CD8-positive, alpha-beta memory T cell (primary cell): ENCODE measurements at places on chromosomes 11 and 22.

GRCh38 chr11:37841016-37841415 is 1243.0 kb upstream of the RAG2 start:
- no peak for DNase-seq

- no peak for DNase-seq
Measured at GRCh38 chr11:119339589-119340334, 921 bp downstream of the C1QTNF5 start.

- DNase-seq, result peak; percentile 49
Measured at GRCh38 chr22:37241351-37242142, 2.5 kb downstream of the RAC2 start.

- DNase-seq, result no peak
Measured at GRCh38 chr11:4482445-4482844, at the start of gene OR52K1. Gene OR52K1, plus strand, starts transcription at chr11:4482646. Its CDS starts 6,255 bp downstream, at chr11:4488901.

DNA sequence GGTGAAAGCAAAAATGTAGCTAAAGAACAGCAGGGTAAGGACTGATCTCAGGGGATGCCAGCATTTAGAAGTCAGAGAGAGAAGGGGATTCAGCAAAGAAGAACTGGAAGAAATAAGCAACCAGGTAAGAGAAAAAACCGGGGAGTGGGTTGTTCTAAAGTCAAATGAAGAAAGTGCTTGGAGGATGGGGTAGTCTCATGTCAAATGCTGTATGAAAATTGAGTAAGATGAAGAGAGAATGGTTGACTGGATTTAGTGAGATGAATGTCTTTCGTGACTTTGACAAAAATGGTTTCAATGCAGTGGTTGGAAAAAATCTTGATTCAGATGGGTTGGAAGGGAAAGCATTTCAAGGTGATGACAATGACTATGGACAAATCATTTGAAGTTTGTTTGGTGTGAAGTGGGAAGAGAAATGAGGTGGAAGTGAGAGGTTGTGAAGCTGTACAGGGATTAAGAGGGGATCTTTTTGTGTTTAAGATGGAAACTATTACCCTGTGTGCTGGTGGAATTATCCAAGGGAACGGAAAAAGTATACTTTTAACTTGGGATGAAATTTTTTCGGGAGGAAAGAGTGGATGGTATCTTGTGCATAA is 484.0 kb downstream of the ETS1 start:
- DNase-seq, result no peak

- no peak for DNase-seq
Measured at GRCh38 chr11:12086271-12087074, 23.9 kb upstream of the MICAL2 start.

- DNase-seq, result no peak
Measured at GRCh38 chr11:66015936-66016792, 4.4 kb downstream of the CST6 start.

GRCh38 chr11:44819346-44819745 is 92.6 kb downstream of the TSPAN18 start:
- no peak for DNase-seq

DNA sequence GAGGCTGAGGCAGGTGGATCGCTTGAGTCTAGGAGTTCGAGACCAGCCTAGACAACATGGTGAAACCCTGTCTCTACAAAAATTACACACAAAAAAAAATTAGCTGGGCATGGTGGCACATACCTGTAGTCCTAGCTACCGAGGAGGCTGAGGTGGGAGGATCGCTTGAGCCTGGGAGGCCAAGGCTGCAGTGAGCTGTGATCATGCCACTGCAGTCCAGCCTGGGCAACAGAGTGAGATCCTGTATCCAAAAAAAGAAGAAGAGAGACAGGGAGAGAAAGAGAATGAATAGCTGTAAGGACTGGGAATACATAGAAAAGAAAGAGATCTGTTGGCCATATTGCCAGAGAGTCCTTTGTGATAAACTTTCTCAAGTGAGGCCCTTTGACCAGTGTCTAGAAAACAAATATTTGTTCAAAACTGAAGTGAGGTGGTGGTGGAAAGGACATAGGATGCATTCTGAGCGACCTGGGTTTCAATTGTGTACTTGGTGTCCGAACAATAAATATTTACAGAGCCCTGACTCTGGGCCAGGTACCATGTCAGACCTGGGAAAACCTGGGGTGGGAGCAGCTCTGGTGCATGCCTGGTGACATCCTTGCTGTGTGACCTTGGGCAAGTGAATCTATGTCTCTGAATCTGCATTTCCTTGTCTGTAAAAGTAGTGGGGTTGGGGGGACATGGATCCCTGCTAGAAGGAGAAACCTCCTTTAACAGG is 89.6 kb upstream of the CRYBB3 start:
- DNase-seq, result no peak

DNA sequence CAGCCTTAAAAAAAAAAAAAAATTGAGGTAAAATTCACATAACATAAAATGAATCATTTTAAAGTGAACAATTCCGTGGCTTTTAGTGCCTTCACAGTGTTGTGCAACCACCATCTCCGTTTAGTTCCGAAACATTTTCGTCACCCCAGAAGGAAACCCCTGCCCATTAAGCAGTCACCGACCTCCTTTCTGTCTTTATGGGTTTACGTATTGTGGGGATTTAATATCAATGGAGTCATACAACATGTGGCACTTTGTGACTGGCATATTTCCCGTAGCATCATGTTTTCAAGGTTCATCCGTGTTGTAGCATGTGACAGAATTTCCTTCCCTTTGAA is 65.5 kb downstream of the BCR start:
- DNase-seq, result no peak

DNA sequence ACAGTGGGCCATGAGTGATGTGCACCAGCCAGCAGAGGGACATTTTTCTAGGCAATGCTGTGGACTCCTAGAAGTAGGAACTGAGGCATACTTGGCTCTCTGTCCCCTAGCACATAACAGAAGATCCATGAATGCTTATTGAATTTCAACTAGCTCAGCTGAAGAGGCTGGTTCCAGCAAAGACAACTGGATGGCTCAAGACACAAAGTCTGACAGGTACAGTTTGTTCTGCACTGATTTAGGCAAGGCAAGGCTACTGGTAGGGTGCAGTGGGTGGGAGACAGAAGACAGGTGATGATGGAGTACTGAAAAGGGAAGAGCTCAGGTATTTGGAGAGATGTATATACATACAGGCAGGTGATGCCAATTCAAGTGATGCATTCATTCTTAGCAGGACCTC is 72.4 kb upstream of the USP47 start:
- DNase-seq, result no peak

DNA sequence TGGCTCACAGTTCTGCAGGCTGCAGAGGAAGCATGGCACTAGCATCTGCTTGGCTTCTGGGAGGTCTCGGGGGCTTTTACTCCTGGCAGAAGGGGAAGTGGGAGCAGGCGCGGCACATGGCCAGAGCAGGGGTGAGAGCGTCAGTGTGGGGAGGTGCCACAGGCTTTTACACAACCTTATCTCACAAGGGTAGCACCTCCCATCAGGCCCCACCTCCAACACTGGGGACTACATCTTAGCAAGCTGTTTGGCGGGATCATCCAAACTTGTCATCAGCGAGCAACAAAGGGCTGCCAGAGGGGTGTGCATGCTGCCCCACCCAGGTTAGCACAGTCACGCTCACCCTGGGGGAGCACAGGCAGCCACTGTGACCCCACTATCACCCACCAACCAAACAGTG is 18.9 kb upstream of the YPEL1 start:
- DNase-seq, result no peak

GRCh38 chr11:48005831-48006270 is 25.5 kb downstream of the PTPRJ start:
- DNase-seq, result no peak

- DNase-seq, result no peak
Measured at GRCh38 chr11:126157326-126158030, 54.0 kb downstream of the RPUSD4 start.

DNA sequence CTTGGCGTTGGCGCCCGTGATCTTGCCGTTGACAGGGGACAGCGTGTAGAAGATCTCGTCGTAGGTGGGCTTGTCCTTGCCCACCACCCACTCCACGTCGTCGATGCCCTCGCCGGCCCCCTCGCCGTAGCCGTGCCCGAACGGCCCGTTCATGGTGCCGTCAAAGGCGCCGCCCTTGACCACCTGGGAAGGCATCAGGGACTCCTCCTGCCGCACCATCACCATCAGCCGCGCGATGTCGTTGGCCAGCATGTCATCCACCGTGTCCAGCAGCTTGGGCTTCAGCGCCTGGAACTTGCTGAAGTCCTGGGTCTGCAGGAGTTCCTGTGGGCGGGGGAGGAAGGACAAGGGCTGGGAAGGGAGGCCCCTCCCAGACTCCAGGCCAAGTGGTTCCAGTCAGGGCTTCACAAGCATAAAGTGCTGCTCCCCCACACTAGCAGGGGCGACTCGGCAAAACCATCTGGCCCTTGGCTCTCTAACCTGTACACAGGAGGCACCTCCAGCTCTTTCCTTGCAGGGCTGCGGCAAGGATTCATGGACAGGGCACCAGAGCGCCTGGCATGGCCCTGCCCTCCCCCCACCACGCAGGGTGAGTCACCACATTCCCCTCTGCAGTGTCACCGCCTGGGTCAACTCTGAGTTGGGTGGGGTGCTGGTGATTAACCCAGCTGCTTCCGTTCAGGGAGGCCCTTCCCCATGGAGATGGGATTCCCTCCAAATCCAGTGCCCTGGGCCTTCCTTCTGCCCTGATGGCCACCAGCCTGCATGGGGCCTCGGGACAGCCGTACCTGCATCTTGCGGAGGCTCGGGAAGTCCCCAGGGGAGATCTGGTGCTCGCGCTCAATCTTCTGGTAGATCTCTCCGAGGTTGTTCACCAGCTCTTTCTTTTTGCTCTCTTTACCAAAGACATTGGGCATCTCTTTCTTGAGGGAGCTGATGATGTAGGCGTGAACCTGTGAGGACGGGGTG is 10.4 kb upstream of the CDC42BPG start:
- DNase-seq, result no peak

- DNase-seq, result peak; percentile 84
Measured at GRCh38 chr11:1763796-1764661, at the start of gene CTSD. Gene CTSD, minus strand, starts transcription at chr11:1763927. Its CDS starts 68 bp downstream, at chr11:1763859.

DNA sequence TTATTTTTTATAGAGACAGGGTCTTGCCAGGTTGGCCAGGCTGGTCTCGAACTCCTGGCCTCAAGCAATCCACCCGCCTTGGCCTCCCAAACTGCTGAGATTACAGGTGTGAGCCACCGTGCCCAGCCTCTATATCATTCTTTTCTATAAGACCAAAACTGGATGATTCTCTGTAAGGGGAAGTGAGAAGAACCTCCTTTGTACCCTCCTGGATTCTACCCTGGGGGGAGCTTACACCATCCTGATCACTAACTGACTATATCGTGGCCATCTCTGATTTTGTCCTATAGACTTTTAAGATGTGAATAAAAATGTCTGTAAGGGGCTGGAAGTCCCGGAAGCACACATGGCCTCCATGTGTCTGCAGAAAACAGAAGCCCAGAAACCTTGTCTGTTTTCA is 9.1 kb downstream of the PIWIL4 start:
- DNase-seq, result no peak

DNA sequence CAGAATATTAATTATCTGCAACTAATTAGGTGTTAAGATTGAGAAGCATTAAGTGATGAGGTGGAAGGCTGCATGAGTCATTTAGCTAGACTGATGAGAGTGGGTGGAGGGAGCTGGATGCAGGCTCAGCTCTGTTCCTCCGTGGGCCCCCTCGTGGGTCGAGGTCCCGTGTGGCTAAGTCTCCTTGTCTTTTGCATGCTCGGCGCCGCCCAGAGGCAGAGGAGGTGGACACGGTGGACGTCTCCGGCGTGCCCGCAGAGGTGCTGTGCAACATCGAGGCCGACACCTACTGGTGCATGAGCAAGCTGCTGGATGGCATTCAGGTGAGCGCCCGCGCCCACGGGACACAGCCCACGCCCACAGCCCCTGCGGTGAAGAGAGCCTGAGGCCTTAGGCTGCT is 211.6 kb downstream of the TBC1D22A start:
- DNase-seq, result no peak

- no peak for DNase-seq
Measured at GRCh38 chr22:35102663-35103062, 36.7 kb downstream of the ISX start.

- no peak for DNase-seq
Measured at GRCh38 chr11:132714859-132715440, 817.4 kb downstream of the OPCML start.

DNA sequence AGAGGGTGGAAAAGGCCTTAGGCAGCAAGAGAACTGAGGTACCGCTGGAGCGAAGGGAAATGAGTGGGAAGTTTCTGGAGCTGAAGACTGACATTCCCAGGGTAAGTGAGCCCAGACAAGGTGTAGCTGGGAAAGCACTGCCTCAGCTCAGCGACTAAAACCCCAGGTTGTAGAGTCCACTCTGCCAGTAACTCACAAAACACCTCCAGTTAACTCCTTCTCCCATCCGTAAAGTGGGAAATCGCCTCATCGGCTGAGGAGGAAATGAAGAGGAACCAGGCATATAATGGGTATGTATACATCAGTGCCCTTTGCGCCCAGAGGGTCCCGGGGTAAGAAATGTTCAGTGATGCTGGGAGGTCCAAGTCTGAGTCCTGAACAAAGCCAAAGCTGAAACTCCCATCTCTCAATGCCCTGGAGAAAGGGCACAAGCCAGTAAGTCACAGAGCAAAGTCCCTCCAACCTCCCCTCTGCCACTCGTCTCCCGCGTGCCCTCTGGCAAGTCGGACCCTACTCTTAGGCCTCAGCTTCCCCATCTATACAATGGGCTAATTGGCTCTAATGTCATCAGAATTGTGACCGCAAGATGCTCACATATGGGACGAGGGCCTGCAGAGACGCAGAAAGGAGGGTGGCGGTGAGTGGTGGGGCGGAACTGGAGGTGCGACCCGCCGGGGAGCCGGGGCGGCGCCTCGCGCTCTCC is 588 bp downstream of the VPS37C start:
- no peak for DNase-seq

DNA sequence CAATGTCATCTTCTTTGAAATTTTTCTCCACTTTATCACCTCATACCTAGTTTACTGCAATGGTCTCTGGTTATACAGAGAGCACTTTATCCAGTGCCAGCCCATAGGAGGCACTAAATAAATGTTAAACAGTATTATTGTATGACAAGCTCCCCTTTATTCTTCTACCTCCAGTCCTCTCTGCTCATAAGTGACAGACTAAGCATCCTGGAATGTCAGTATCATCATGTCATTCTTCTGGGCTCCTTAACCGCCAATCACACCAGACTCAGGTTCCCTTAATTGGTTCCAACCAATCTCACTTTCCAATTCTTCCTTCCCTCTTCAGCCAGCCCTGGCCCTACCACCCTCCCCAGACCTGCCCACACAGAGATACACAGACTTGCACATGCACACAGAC is 93.1 kb downstream of the RPL27A start:
- DNase-seq, result no peak

- DNase-seq, result no peak
Measured at GRCh38 chr11:102467853-102468580, 15.5 kb upstream of the TMEM123 start.
